ENCODE measurements at places on chromosomes 2 and 18. TPM values are rescaled to one million over a fixed set of nuclear protein-coding genes. Genes with fewer than 3 reads are reported as not detected.

GRCh38 chr2:207122651-207123334, 43.0 kb downstream of the KLF7 start:
- no peaks in the 10 kb centered on the region for H3K36me3 ChIP-seq
- no peak overlapping the region for H3K27ac ChIP-seq
- no peaks in the 10 kb centered on the region for H3K4me1 ChIP-seq
- H3K27me3 ChIP-seq, result no peaks in the 10 kb centered on the region
- H3K4me3 ChIP-seq, result no peak overlapping the region

- H3K36me3 ChIP-seq, result no peaks in the 10 kb centered on the region
- peaks cover 13% of the 10 kb centered on the region for H3K4me1 ChIP-seq
- no peak for DNase-seq
- no peak overlapping the region for H3K4me3 ChIP-seq
- H3K27me3 ChIP-seq, result peaks cover 6% of the 10 kb centered on the region
Measured at GRCh38 chr2:29922605-29923004, 1.2 kb upstream of the ALK start.

DNA sequence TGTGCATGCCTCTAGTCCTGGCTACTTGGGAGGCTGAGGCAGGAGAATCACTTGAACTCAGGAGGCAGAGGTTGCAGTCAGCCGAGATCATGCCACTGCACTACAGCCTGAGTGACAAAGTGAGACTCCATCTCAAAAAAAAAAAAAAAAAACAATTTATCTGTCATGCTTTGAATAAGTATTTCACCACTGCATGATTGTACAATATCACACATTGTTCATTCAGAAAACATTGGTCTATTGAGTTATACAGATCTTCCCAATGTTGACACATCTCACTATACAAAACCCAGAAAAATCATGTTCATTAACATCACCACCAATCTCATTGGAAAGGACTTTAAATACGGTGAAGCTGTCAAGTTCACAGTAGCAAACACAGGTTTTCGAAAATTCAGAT, 46.8 kb upstream of the PPM1B start:
- DNase-seq, result no peak
- no peak overlapping the region for H3K27ac ChIP-seq
- no peaks in the 10 kb centered on the region for H3K4me1 ChIP-seq
- no peaks in the 10 kb centered on the region for H3K36me3 ChIP-seq

DNA sequence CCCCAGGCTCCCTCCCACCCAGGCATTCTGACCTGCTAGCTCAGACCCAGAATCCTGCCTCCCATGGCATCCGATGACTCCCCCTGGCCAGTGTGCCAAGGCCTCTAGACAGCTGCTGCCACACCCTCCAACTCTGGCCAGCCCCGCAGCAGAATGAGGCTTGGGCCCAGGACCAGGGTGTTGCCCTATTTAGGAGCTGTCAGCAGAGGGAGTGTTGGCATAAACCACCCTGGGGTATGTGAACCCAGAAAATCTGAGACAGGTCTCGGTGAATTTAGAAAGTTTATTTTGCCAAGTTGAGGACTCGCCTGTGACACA, 134.3 kb downstream of the KLHL29 start:
- no peaks in the 10 kb centered on the region for H3K36me3 ChIP-seq
- no peaks in the 10 kb centered on the region for H3K27me3 ChIP-seq
- no peak overlapping the region for H3K4me3 ChIP-seq
- no peak overlapping the region for H3K27ac ChIP-seq
- H3K4me1 ChIP-seq, result no peaks in the 10 kb centered on the region

- peak overlapping the region; percentile 61 for H3K27ac ChIP-seq
- H3K36me3 ChIP-seq, result no peaks in the 10 kb centered on the region
- no peaks in the 10 kb centered on the region for H3K4me1 ChIP-seq
- H3K4me3 ChIP-seq, result no peak overlapping the region
- no peak for DNase-seq
Measured at GRCh38 chr18:12606592-12607315, 51.2 kb downstream of the SPIRE1 start.

GRCh38 chr18:11533513-11533890, 75.9 kb upstream of the SLC35G4 start:
- H3K27ac ChIP-seq, result no peak overlapping the region
- no peaks in the 10 kb centered on the region for H3K27me3 ChIP-seq
- no peak overlapping the region for H3K4me3 ChIP-seq
- H3K4me1 ChIP-seq, result no peaks in the 10 kb centered on the region
- H3K36me3 ChIP-seq, result no peaks in the 10 kb centered on the region

- no peaks in the 10 kb centered on the region for H3K27me3 ChIP-seq
- peaks cover 8% of the 10 kb centered on the region for H3K4me1 ChIP-seq
- no peak overlapping the region for H3K27ac ChIP-seq
- no peak overlapping the region for H3K4me3 ChIP-seq
- peaks cover 2% of the 10 kb centered on the region for H3K36me3 ChIP-seq
Measured at GRCh38 chr2:43464590-43464989, 131.2 kb downstream of the THADA start.

- no peaks in the 10 kb centered on the region for H3K36me3 ChIP-seq
- H3K4me3 ChIP-seq, result no peak overlapping the region
- no peak overlapping the region for H3K27ac ChIP-seq
- no peak for DNase-seq
- H3K4me1 ChIP-seq, result peaks cover 4% of the 10 kb centered on the region
- H3K27me3 ChIP-seq, result no peaks in the 10 kb centered on the region
Measured at GRCh38 chr18:50151926-50152325, 43.0 kb downstream of the MYO5B start.

GRCh38 chr2:54480025-54480424, 23.9 kb downstream of the SPTBN1 start:
- peaks cover 2% of the 10 kb centered on the region for H3K4me1 ChIP-seq
- H3K4me3 ChIP-seq, result no peak overlapping the region
- no peak overlapping the region for H3K27ac ChIP-seq

- H3K27me3 ChIP-seq, result no peaks in the 10 kb centered on the region
- no peaks in the 10 kb centered on the region for H3K36me3 ChIP-seq
- H3K27ac ChIP-seq, result no peak overlapping the region
- DNase-seq, result no peak
- H3K4me1 ChIP-seq, result no peaks in the 10 kb centered on the region
Measured at GRCh38 chr2:233814056-233814835, 36.1 kb downstream of the MROH2A start.

GRCh38 chr2:214816008-214816533, 6.6 kb upstream of the BARD1 start:
- H3K27me3 ChIP-seq, result peaks cover under 1% of the 10 kb centered on the region
- no peaks in the 10 kb centered on the region for H3K36me3 ChIP-seq
- H3K4me3 ChIP-seq, result no peak overlapping the region
- no peak overlapping the region for H3K27ac ChIP-seq
- no peaks in the 10 kb centered on the region for H3K4me1 ChIP-seq
- DNase-seq, result no peak

DNA sequence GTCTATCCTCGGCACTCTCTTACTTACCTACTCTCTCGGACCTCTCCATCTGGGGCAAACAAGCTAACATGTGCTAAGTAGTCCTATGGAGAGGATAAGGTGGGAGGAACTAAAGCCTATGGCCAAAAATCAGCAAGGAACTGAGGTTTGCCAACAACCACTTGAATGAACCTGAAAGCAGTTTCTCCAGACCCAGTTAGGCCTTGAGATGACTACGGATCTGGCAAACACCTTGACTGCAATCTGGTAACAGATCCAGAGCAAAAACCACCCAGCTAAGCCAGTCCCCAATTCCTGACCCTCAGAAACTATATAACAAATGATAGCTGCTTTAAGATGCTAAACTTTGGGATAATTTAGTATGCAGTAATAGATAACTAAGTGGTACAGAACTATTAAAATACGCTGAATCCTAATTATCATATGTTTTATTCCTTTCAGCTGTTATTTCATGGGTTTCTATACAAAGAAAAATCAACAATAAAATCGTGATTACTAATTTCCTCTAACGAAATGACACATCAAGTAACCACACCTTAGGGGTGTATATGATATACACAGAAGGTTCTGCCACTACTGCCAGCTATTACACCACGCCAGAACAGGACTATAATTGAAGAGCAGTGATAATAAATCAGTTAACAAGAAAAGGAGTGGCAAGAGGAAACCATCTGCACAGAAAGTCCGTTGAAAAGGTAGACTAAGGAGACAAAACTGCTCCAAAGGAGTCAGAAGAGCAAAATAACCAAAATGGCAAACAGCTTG, 3.2 kb downstream of the FARSB start:
- peaks cover 27% of the 10 kb centered on the region for H3K4me1 ChIP-seq
- no peak for DNase-seq
- no peaks in the 10 kb centered on the region for H3K36me3 ChIP-seq

G6PC2 gene
- total RNA-seq, result not detected

ALK gene
- not detected for total RNA-seq

PLEKHH2 gene
- 3.8 TPM for total RNA-seq

MDH1B gene
- 0.09 TPM for total RNA-seq

TMEM247 gene
- total RNA-seq, result not detected

DNAH7 gene
- under 0.01 TPM for total RNA-seq

CFC1 gene
- not detected for total RNA-seq

COL5A2 gene
- 83.5 TPM for total RNA-seq

VWA3B gene
- not detected for total RNA-seq

WDFY1 gene
- total RNA-seq, result 31.9 TPM
